ENCODE measurements at places on chromosomes 6 and 20. TPM values are rescaled to one million over a fixed set of nuclear protein-coding genes. Genes with fewer than 3 reads are reported as not detected.

Gene TGM3
- total RNA-seq = 0.25 TPM

DNA sequence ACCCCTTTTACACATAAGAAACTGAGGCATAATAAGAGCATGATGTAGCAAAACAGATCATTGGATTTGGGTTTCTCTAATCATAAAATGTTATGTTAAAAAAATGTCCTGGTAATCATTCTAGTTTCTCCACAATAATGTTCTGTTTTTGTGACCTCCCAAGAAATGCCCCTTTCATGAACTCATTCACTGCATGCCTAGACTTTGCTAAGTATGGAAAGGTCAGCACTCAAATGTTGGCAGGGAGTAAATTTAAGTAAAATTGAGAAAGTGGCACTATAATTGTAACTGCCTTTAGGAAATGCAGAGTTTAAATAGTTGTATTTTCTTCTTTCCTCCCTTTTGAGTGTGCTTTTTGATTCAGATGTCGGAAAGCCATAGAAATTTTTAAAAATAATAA is 48.5 kb upstream of the ID4 start:
- no peak for DNase-seq

- no peak for DNase-seq
Measured at GRCh38 chr6:138017166-138017757, 90.0 kb downstream of the PERP start.

Gene ZNF334
- 1.9 TPM for total RNA-seq

DNA sequence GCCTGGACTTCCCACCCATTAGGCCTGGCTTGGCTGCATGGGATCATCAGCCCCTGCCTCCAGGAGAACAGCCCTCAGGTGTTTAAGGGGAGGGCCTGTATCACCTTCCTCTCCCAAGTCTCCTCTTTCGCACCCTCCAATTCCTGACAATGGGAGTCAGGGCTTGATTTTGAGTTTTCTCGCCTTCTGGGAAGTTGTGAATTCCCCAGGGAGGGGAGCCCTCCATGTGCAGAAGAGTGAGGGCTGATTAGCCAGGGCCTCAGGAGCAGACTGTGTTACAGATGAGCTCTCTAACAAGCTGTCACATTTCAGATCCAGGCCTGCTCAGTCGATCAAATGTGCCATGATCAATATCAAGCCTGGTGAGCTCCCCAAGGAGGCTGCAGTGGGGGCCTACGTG is 42.4 kb downstream of the CNBD2 start:
- no peak for DNase-seq

Gene ADGB
- not detected for total RNA-seq
